Foreskin keratinocyte (primary cell): ENCODE measurements at places on chromosomes 3 and 15. TPM values are rescaled to one million over a fixed set of nuclear protein-coding genes. Genes with fewer than 3 reads are reported as not detected.

Gene NR2E3
- 0.08 and 0.12 TPM in 2 replicates for polyA plus RNA-seq

Gene LMOD3
- not detected in 2 replicates for polyA plus RNA-seq

Gene THSD4
- 18.0 and 21.0 TPM in 2 replicates for polyA plus RNA-seq

Gene ZNF860
- polyA plus RNA-seq: 1.4 and 1.5 TPM in 2 replicates

Gene ALDH1L1
- 0.49 and 1.3 TPM in 2 replicates for polyA plus RNA-seq

Gene LNP1
- polyA plus RNA-seq: 0.66 and 0.87 TPM in 2 replicates

Gene DNAH12
- not detected in 2 replicates for polyA plus RNA-seq

GRCh38 chr3:123618768-123619484, 34.1 kb upstream of the HACD2 start:
- peak; percentile 41 for DNase-seq

DNA sequence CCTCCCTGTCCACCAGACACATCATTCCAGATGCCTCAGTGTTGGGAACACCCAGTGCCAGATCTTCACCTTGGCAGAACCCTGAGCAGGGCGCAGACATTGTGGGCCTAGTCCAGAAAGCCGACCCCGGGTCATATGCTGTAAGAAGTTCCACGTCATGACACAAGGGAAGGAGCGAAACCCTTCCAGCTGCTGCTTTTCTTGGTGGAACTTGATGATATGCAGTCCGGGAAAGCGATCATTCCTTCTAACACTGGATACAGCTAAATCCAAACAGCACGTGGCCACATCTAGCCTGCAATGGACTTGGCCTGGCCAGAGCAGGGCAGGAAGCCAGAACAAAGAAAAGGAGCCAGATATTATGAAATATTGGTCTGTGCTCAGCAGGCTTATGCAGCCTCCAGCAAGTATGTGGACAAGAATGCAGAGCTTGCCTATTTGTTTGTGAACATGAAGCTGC, 22.0 kb downstream of the GASK1A start:
- no peak for DNase-seq

DNA sequence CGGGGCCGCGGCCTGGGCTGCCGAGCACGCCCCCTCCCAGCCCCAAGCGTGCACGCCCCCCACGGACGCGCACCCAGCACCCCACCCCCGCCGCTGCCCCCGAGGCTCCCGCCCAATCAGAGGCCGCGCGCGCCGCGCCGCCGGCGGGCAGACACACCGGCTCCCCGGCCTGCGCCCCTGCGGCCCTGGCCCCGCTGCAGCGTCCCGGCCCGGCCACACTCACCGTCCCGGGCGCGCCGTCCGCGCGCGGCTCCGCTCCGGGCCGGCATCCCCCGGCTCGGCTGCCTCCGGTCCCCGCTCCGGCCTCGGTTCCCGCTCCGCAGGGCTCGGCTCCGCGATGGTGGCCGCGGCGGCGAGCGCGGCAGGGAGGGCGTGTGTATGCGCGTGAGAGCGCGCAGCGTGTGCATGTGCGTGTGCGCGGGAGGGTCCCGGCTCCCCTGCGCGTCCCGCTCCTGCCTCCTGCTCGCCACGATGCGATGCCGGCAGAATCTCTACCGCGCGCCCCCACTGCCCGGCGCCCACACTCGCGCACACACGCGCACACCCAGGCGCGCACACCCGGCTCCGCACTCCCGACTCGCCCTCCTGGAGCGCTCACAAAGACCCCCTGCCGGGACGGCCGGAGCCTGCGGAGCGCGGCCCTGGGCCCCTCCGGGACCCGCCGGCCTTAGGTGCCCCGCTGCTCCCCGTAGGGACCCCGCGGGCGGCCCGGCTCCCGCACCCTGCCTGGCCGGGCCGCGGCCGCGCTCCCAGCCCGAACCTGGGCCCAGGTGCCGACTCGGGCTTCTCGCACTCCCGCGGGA, 186.5 kb upstream of the LINGO1 start:
- DNase-seq: no peak

DNA sequence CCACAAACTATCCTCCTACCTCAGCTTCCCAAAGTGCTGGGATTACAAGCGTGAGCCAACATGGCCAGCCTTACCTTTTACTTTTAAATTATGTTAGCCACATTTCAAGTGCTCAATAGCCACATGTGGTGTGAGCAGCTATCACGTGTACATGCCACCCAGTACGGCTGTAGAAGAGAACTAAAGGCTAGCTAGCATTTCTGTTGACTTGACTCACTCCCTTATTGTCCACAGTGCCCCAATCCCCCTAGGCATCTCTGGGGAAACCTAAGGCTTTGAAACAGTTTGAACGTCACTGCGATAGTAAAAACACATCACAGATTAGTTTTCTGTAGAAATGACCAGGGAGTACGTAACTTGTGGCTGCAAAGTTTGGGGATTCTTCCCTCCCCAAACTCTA, 12.0 kb downstream of the C15orf40 start:
- DNase-seq: no peak

DNA sequence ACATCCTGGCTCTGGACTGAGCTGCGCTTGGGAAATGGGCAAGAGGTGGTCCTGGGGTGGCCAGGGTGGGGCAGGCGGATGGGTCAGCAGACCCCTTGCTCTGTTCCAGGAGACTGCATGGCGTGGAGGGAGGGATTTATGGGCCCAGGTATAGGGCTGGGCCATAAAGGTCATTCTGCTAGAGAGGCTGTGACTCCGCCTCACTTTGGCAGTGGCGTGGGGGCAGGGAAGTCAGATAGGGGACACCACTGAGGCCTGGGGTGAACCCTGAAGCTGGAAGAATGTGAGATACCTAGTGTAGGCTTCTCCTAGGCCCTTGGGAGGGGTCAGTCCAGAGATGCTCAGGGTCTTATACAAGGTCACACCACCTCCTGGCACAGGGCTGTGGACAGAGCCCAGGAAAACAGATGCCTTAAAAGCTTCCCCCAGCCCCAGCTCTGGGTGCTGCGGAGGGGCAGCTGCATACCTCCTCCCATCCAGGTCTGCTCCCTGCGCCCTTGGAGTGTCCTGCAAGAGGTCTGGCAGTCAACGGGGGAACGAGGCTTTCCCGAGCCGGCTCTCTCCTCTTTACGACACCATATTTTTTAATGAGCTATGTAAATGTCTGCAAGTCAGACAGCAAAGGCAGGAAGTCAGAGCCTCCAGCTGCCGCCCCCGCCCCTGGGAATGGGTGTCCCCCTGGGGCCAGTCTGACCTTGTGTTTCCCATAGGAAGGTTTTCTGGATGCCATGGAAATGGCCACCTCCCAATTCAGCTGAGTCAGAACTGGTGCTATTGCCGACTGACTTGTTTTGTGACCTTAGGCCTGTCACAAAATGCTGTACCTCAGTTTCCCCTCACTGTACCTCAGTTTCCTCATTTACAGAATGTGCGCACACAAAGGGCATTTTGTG, 26.3 kb downstream of the LINGO1 start:
- DNase-seq: no peak

GRCh38 chr3:79947469-79947868, 179.7 kb upstream of the ROBO1 start:
- peak; percentile 78 for DNase-seq

- no peak for DNase-seq
These were observed 284.6 kb upstream of the C2CD4B start for GRCh38 chr15:62449638-62450037.

GRCh38 chr3:62361261-62361660, 12.1 kb downstream of the FEZF2 start:
- no peak for DNase-seq

DNA sequence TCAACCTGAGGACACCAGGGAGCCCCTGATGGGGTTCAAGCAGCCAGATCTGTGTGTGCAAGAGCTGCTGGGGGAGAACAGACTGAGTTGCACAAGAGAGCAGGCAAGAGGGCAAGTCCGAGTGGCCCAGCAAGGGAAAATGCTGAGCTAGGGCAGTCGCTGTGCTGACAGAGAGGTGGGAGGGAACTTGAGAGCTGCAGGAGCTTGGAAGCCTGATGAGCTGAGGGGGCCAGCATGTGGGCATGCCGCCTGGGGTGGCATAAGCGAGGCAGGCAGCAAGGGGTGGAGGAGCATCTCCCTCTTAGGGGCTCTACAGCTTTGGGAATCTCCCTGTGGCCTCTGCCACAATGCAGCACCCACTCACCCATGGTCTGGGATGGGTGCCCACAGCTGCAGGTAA, 4.7 kb upstream of the CORO2B start:
- DNase-seq: no peak

GRCh38 chr15:50302581-50302980, 37.1 kb upstream of the HDC start:
- no peak for DNase-seq

DNA sequence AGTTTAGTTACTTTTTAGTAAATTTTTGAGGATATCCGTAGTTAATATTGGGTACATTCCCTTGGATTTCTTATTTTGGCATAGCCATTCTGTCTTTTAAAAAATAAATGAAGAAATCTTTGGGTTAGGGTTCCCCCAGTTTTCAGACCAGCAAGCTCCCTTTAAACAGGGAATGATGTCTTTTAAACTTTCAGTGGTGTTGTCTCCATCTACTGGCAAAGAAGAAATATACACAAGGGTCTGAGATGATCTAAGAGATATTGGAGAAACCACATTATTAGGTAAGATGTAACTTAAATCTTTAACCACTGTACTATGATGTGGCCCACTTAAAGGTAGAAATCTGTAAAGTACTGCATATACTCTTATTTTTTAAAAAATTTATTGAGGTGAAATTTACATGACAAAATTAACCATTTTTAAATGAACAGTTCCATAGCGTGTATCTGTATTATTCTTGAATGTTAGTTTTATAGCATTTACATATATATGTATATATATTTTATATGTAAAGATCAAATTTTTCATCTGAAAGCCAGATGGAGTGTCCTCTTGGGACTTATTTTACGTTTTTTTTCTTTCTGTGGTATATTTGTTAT, 35.1 kb upstream of the EIF3J start:
- DNase-seq: peak; percentile 32

DNA sequence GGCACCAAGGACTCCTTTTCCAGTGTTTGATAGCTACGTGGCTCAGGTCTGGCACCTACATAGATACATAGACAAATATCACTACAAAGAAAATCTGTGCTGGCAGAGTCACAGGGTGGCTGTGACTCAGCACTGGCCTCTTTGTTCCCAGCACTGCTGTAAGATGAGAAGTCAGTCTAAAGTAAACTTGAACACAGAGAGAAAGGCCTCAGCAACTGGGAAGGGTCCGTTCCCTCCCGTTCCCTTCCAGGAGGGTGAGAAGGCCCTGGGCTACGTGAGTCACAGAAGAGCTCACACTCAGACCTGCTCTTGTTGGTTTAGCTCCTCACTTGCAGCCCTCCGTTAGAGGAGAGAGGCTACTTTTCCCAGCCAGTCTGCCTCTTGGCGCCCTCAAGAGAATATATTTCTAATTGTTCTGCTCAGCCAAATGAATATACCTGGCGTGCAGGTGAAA, 23.1 kb downstream of the ANXA2 start:
- peak; percentile 89 for DNase-seq

DNA sequence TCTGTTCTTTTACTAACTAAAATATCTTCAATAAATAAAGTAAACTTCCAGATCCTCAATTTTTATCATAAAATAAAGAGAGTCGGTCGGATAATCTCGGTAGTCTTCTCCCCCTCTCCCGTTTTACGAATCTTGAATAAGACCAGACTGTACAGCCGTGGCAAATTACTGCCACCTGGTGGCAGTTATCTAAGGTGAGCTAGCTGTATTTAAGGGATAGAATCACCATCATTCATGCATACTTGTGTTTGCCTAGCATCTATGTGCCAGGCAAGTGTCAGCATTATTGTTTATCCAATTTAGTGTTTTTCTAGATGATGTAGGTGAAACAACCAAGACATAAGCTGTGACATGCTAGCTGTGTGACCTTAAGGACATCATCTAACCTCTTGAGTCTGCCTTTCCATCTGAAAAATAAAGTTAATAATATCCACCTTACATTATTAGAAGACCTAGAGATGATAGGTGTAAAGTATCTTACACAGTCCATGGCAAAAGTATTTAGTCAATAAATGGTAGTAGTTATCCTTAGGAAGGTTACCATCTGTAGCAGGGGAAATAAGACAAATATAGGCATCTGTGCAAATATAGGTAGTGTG, 21.3 kb downstream of the DUT start:
- peak; percentile 47 for DNase-seq
